CD8-positive, alpha-beta memory T cell (primary cell): ENCODE measurements at places on chromosomes 12 and 14. TPM values are rescaled to one million over a fixed set of nuclear protein-coding genes. Genes with fewer than 3 reads are reported as not detected.

ZFHX2 gene
- 2.5 TPM for total RNA-seq

MYBPC1 gene
- total RNA-seq: not detected

TIGAR gene
- total RNA-seq: 22.8 TPM

ZNF641 gene
- 10.6 TPM for total RNA-seq

TDRD9 gene
- 0.46 TPM for total RNA-seq

PRB2 gene
- total RNA-seq: not detected

DNAH10 gene
- total RNA-seq: 0.09 TPM

LHX5 gene
- not detected for total RNA-seq

MYRFL gene
- total RNA-seq: not detected

C12orf42 gene
- total RNA-seq: 1.2 TPM

GRCh38 chr12:66941150-66941549 is 262.3 kb upstream of the GRIP1 start:
- no peaks in the 10 kb centered on the region for H3K27me3 ChIP-seq
- no peak overlapping the region for H3K27ac ChIP-seq
- no peaks in the 10 kb centered on the region for H3K36me3 ChIP-seq
- H3K4me1 ChIP-seq: no peaks in the 10 kb centered on the region
- no peak overlapping the region for H3K4me3 ChIP-seq
- no peak for DNase-seq

GRCh38 chr12:131830335-131830913 is 2.2 kb downstream of the MMP17 start:
- H3K4me1 ChIP-seq: no peaks in the 10 kb centered on the region
- H3K36me3 ChIP-seq: no peaks in the 10 kb centered on the region
- H3K4me3 ChIP-seq: peak overlapping the region; percentile 20
- peaks cover 16% of the 10 kb centered on the region for H3K27me3 ChIP-seq
- no peak overlapping the region for H3K27ac ChIP-seq
- DNase-seq: no peak

DNA sequence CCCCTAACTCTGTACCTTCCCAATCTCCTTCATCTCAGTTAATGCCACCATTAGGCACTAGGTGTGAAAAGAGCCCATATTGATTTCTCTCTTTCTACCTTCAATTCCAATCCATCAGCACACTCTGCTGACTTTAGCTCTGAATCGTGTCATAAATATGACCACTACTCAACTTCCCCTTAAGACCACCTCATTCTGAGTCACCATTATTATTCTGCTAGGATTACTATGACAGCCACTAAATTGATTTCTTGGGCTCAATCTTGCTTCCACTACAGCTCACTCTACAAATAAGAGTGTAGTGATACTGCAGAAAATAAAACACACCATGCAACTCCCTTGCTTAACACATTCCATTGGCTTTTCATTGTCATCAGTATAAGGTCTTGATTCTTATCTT is 1449.0 kb upstream of the FLRT2 start:
- DNase-seq: no peak
- H3K36me3 ChIP-seq: no peaks in the 10 kb centered on the region
- H3K4me3 ChIP-seq: no peak overlapping the region
- no peaks in the 10 kb centered on the region for H3K4me1 ChIP-seq
- H3K27me3 ChIP-seq: no peaks in the 10 kb centered on the region

GRCh38 chr14:84988357-84988756 is 541.6 kb upstream of the FLRT2 start:
- H3K27ac ChIP-seq: no peak overlapping the region
- no peak overlapping the region for H3K4me3 ChIP-seq
- H3K27me3 ChIP-seq: no peaks in the 10 kb centered on the region

DNA sequence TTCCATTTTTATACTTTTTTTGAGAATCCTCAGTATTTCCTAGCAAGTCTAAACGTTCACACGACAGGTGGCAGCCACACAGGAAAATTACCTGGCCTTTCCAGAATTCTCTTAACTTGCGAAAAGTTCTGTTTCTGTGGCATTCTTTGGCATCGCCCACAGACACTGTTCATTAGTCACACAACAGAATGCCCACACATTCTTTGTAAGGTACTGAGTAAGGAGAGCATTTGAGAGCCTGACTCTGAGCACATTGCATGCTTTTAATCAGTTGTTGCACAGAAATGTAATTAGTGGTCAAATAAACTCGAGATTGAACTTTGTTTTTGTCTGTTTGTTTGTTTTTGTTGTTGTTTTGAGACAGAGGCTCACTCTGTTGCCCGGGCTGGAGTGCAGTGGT is 52.4 kb downstream of the LMNTD1 start:
- H3K36me3 ChIP-seq: no peaks in the 10 kb centered on the region
- no peaks in the 10 kb centered on the region for H3K27me3 ChIP-seq
- no peak overlapping the region for H3K4me3 ChIP-seq
- no peak overlapping the region for H3K27ac ChIP-seq

DNA sequence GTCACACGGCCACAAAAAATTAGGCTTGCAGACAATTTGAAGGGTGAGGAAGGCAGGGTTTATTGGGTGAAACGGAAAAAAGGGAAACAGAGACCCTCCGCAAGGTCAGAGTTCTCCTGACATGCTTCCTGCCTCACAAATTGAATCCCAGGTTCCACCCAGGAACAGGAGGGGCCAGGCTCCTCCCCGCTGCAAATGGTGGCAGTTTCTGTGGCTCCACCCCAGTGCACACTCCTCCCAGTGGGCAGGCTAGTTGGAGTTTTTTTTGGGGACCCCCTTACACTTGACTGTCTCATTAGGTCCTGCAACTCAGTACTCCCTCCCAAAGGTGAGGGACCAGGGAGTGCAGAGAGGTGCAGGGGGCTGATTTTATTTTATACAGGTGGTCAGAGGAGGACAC is 39.4 kb upstream of the PPP1CC start:
- no peaks in the 10 kb centered on the region for H3K27me3 ChIP-seq
- peaks cover 23% of the 10 kb centered on the region for H3K4me1 ChIP-seq
- H3K36me3 ChIP-seq: no peaks in the 10 kb centered on the region
- no peak for DNase-seq
- H3K27ac ChIP-seq: no peak overlapping the region
- H3K4me3 ChIP-seq: no peak overlapping the region

GRCh38 chr12:98399532-98399931 is 115.9 kb upstream of the TMPO start:
- DNase-seq: no peak
- no peaks in the 10 kb centered on the region for H3K36me3 ChIP-seq
- H3K27ac ChIP-seq: no peak overlapping the region
- H3K27me3 ChIP-seq: no peaks in the 10 kb centered on the region
- H3K4me1 ChIP-seq: peaks cover 7% of the 10 kb centered on the region

DNA sequence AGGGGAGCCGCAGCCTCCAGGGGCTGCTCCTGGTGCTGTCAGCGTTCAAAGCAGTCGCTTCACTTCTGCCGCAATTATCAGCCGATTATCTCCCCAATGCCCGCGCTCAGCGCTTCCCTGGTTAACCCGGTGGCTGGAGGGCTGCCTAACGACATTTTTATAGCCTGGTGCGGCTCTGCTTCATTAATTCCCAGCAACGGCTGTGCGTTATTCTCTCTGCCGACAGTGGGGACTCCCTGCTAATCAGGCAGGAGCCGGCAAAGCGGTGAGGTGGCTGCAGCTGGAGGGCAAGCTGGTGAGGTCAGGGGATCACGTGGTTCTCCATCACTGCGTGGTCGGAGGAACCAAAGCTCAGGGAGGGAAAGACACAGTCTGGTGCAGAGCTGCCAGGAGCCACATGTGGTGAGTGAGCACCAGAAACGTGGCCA is 62.9 kb downstream of the GLRX5 start:
- peaks cover 11% of the 10 kb centered on the region for H3K27me3 ChIP-seq
- no peaks in the 10 kb centered on the region for H3K4me1 ChIP-seq
- no peak overlapping the region for H3K4me3 ChIP-seq
- H3K27ac ChIP-seq: no peak overlapping the region

DNA sequence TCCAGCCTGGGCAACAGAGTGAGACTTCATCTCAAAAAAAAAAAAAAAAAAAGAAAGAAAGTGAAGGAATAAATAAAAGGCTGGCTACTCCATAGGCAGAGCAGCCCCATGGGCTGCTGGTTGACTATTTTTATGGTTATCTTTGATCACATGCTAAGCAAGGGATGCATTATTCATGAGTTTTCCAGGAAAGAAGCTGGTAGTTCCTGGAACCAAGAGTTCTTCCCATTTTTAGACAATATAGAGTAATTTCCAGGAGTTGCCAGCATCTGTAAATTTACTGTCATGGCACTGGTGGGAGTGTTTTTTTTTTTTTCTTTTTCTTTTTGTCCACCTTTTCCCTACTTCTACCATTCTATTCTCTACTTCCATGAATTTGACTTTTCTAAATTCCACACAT is 24.2 kb downstream of the FGD4 start:
- no peak for DNase-seq
- no peaks in the 10 kb centered on the region for H3K27me3 ChIP-seq
- H3K4me3 ChIP-seq: no peak overlapping the region
- no peak overlapping the region for H3K27ac ChIP-seq
- no peaks in the 10 kb centered on the region for H3K36me3 ChIP-seq

DNA sequence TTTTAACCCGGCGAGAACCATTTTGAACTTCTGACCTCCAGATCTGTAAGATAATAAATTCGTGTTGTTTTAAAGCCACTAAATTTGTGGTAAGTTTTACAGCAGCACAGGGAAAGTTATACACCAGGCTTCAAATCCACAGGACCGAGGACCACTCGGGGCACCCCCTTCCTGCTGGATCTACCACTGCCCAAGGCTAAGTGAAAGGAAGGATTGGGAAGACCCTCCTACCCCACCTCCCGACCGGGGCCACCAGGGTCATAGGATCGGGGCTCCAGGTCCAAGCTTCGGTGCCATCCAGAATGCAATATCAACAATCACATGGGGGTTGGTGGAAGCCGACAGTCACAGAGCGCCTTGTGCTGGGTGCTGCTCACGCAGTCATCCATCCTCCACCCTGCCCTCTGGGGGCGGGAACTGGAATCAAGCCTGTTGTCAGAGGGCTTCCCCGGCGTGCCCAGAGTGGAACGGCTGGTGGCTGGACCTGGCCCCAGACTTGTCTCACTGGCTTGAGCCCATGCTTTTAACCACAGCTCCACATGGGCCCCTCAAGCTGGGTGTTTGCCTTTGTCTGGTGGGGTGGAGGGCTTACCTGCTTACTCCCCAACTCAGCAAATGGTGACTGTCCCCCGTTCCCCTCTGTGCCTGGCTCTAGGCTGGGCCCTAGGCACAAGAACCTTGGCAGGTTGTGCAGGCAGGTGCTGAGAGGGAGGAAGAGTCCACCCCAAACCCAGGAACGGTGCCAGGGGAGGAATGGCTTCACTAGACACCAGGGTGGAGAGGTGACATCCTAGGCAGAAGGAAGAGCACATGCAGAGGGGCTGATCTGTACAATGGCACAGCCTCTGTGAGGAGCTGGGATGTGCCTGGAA is 180.3 kb upstream of the RTL1 start:
- no peaks in the 10 kb centered on the region for H3K4me1 ChIP-seq
- DNase-seq: no peak

- no peaks in the 10 kb centered on the region for H3K27me3 ChIP-seq
- peak within 1 kb of the TSS; percentile 49 for H3K4me3 ChIP-seq
- peak within 1 kb of the TSS; percentile 46 for H3K27ac ChIP-seq
- H3K4me1 ChIP-seq: peaks cover 5% of the 10 kb centered on the region
- peak; percentile 71 for DNase-seq
Observed at GRCh38 chr12:103495469-103496456, at the start of gene C12orf42. C12orf42 (minus strand) TSS chr12:103495968; CDS start chr12:103478426, 17,542 bp downstream.

DNA sequence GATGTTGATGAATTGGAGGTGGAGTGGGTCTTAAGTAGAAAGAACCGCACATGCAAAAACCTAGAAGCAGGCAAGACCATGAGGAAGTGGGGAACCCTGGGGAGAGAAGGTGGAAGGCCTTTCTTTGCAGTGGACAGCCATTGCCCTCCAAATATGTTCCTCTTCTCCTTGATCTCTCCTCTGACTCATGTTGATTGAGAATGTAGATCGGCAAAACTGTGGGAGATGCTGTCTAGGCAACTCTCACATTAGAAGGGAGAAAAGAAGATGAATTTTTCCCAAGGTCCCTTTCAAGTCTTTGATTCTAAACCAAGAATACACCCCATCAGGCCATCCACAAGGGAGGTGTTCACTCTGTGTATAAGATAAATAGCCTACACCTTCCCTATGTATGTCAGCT is 257.5 kb downstream of the MSRB3 start:
- H3K4me1 ChIP-seq: no peaks in the 10 kb centered on the region
- DNase-seq: no peak
- H3K27me3 ChIP-seq: no peaks in the 10 kb centered on the region
- no peak overlapping the region for H3K27ac ChIP-seq
- H3K4me3 ChIP-seq: no peak overlapping the region
- no peaks in the 10 kb centered on the region for H3K36me3 ChIP-seq

DNA sequence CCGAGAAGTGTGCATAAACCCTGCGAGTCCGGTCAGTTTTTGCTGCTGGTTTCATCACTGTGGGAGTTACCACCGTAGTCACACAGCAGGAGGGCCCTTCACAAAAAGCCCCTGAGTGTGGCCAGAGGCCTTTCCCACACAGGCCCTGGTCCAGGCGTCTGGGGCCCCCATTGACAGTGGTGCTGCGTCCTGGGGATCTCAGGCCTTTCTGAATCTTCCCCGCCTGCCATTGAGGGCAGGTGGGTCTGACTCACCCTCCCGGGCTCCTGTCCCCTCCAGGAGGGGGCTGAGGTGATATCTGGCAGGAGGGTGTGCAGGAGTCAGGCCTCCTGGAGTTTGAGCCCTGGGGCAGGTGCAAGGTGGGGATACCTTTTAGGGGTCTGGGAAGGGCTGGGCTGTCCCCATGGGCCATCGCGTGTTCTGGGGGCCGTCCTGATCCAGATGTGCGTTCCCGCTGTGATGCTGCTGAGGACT is 358.5 kb downstream of the TMEM121 start:
- H3K27me3 ChIP-seq: no peaks in the 10 kb centered on the region
- no peaks in the 10 kb centered on the region for H3K36me3 ChIP-seq
- no peak for DNase-seq
- H3K27ac ChIP-seq: no peak overlapping the region

- H3K27ac ChIP-seq: no peak overlapping the region
- peaks cover 39% of the 10 kb centered on the region for H3K4me1 ChIP-seq
- no peak for DNase-seq
- H3K36me3 ChIP-seq: no peaks in the 10 kb centered on the region
Observed at GRCh38 chr12:121096199-121096798, 36.4 kb upstream of the P2RX7 start.

GRCh38 chr14:76473481-76474263 is 97.7 kb downstream of the ESRRB start:
- no peaks in the 10 kb centered on the region for H3K27me3 ChIP-seq
- no peak overlapping the region for H3K27ac ChIP-seq
- no peaks in the 10 kb centered on the region for H3K36me3 ChIP-seq
- H3K4me1 ChIP-seq: no peaks in the 10 kb centered on the region
- no peak overlapping the region for H3K4me3 ChIP-seq

GRCh38 chr14:91138511-91139359 is 24.9 kb downstream of the DGLUCY start:
- peaks cover 15% of the 10 kb centered on the region for H3K4me1 ChIP-seq
- no peaks in the 10 kb centered on the region for H3K27me3 ChIP-seq
- no peak overlapping the region for H3K27ac ChIP-seq
- peaks cover 8% of the 10 kb centered on the region for H3K36me3 ChIP-seq

GRCh38 chr12:98438656-98439230 is 76.6 kb upstream of the TMPO start:
- H3K36me3 ChIP-seq: no peaks in the 10 kb centered on the region
- H3K4me3 ChIP-seq: no peak overlapping the region
- peaks cover 7% of the 10 kb centered on the region for H3K27me3 ChIP-seq
- no peak overlapping the region for H3K27ac ChIP-seq
- no peaks in the 10 kb centered on the region for H3K4me1 ChIP-seq

- no peak for DNase-seq
- H3K27me3 ChIP-seq: no peaks in the 10 kb centered on the region
Observed at GRCh38 chr12:27779416-27779919, 565 bp upstream of the KLHL42 start.

- H3K27ac ChIP-seq: no peak overlapping the region
- H3K27me3 ChIP-seq: no peaks in the 10 kb centered on the region
- H3K4me1 ChIP-seq: no peaks in the 10 kb centered on the region
- no peak overlapping the region for H3K4me3 ChIP-seq
- no peaks in the 10 kb centered on the region for H3K36me3 ChIP-seq
Observed at GRCh38 chr14:38526826-38527501, 271.1 kb upstream of the CLEC14A start.
